ENCODE measurements at places on chromosomes 6 and 20.

GRCh38 chr20:40744072-40744817 is 55.2 kb upstream of the MAFB start:
- H3K27me3 ChIP-seq = no peaks in the 10 kb centered on the region
- no peak overlapping the region for H3K4me3 ChIP-seq
- no peak for DNase-seq
- H3K36me3 ChIP-seq = no peaks in the 10 kb centered on the region
- H3K4me1 ChIP-seq = no peaks in the 10 kb centered on the region

DNA sequence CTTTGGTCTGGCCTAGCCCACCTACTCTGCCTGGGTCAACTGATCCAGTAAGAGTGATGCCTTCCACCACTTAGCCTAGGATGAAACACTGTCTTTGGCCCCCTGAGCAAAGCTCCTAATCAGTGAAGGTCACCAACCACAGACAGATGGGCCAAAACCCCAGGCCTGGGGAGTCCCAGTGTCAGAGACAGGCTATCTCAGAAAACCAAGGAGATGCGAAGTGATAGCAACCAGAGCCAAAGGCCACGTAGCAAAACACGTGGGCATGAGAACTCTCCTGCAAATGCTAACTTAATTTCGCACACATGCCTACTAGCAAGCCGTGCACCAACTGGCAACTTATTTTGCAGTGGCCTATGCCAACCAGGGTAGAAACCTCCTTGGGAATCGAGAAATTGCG is 29.1 kb downstream of the AGPAT4 start:
- H3K36me3 ChIP-seq = no peaks in the 10 kb centered on the region
- no peaks in the 10 kb centered on the region for H3K4me1 ChIP-seq
- H3K27me3 ChIP-seq = no peaks in the 10 kb centered on the region
- no peak overlapping the region for H3K4me3 ChIP-seq
- no peak for DNase-seq

DNA sequence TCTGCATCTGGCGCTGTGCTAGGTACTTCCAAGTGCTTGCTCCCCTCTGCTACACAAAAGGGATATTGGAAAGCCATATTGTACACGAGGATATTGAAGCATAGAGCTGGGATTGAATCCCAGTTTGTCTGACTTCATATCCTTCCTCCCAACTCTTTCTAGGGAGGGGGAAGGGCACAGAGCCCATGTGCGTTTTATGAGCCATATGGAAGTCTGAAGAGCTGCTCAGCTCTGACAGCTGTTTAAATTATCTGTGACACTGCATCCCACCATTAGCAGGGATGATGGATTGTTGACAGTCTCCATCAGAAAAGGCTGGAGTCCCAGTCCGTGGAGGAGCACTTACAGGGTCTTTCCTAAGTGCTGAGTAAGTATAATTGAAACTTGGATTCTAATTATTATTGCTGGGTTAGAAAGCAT is 18.4 kb downstream of the TIAM2 start:
- DNase-seq = no peak
- no peaks in the 10 kb centered on the region for H3K4me1 ChIP-seq
- no peak overlapping the region for H3K27ac ChIP-seq
- H3K36me3 ChIP-seq = no peaks in the 10 kb centered on the region

DNA sequence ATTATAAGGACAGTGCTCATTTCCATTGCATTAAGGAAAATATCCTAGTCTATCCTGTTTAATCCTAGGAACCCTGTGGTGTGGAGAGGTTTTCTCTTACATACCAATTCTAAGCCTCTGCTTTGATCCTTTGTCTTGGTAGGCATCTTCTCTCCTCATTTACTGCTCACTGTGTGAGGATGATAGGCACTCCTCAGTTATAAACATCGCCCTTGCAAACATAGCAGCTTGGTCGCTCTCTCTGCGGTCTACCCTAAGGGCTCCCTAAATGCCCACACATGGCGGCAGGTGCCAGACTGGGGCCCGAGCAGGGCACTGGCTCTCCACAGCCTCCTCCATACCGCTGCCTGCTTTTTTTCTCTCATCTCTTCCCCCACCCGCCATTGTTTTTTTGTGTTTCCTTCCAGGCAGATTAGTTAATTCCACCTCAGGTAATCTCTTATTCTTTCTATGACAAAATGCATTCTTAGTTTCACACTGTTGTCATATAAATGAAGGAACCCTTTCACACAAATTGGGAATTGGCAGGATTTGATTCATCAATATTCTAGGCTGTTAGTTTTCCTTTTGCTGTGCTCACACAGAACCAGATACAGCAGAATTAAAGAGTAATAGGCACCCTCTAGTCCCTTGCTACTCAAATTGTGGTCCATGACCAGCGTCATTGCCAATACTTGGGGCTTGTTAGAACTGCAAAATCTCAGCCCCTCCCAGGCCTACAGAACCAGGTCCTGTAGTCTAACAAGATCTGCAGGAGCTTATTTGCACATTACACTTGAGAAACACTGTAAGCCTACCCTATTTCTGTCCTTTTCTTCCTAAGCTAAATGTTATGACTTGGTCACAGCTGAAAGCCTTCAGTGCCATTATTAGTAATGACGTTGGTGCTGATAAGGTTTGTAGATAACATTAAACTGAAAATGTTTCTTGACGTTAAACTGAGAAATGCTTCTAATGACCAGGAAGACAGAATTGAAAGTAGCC is 36.3 kb downstream of the CARMIL1 start:
- no peak for DNase-seq
- no peaks in the 10 kb centered on the region for H3K4me1 ChIP-seq
- H3K27me3 ChIP-seq = no peaks in the 10 kb centered on the region

GRCh38 chr6:105313211-105313610 is 89.7 kb downstream of the PREP start:
- no peaks in the 10 kb centered on the region for H3K27me3 ChIP-seq
- DNase-seq = no peak
- no peak overlapping the region for H3K4me3 ChIP-seq

DNA sequence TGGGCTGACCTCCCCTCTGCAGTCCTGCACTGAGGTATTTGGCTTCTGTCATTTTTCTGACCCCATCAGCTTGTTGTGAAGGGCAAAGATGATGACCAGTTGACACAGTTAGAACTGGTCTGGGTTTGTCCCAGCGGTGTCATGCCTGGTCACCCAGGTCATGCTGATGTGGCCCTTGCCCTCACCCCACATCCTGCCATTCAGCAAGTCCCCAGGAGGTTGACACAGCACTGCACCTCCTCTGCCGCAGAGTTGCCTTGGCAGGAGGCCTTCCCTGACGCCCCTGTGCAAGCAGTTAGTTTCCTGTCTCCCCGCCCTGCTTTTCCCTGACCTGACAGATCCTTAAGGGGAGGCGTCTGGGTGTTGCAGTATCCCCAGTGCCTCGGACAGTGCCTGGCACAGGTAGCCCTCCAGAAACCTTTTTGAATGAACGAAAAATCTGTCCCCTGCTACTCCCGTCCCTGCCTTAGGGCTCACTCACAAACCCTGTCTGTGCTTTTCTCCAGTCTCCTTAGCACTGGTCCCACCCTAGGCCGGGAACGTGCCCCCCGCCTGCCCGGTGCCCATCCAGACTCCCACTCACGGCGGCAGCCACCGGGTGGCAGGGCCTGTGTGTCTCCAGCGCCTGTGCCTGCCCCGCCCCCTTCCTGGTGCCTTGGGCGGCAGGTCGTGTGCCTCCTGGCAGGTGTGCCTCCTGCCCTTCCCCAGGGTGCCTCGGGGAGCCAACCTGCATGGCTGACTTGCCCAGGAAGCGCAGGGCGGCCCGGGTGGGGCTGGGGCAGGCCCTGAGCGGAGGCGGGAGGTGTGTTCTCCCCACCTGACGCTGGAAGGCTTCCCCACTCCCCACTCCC is 146.3 kb upstream of the RNF24 start:
- H3K27ac ChIP-seq = no peak overlapping the region
- no peaks in the 10 kb centered on the region for H3K4me1 ChIP-seq
- no peaks in the 10 kb centered on the region for H3K27me3 ChIP-seq

Measured in CD8-positive, alpha-beta memory T cell (primary cell).